ENCODE measurements at places on chromosomes 5 and 9.

GRCh38 chr9:70398145-70398556 is 16.3 kb downstream of the KLF9 start:
- no peak for DNase-seq

DNA sequence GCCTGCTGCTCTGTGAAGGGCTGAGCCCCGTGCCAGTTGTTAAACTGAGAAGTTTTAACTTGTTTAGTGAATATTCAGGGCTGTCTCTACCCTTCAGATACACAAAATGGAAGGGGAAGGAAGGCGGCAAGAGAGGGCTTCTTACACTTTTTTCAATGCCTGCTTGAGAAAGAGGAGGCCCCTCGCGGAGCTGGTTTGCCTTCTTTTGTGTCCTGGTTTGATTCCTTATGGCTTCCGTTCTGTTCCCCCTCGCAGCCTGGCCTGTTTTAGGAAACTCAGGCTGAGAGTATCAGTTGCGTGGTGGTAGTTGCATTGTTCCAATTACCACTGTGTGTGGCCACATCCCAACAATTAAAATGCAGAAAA is 1.0 kb downstream of the FAM53C start:
- DNase-seq, result no peak

DNA sequence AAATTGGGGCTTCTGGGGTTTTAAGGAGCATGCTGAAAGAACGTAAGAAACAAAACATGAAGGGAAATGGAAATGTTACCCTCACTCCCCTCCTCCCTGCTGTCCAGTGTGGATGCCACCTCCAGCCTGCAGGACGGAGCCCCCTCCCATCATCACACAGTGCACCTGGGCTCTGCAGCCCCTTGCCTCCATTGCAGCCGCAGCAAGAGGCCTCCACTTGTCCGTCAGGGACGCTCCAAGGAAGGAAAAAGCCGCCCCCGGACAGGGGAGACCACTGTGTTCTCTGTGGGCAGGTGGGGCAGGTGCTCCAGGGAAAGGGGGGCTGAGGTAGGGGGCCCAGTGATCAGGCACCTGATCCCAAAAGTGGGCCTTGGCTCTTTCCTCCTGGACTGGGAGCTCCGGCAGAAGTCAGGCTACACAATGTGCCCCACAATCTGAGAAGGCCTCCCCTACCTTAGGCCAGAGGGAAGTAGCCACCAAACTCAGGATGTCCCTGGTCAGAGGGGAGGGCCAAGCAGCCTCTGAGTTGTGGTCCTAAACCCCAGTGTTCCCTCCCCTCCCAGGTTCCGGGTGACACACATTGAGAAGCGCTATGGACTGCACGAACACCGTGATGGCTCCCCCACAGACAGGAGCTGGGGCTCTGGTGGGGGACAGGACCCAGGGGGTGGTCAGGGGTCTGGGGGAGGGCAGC is 2.7 kb downstream of the RELL2 start:
- no peak for DNase-seq

DNA sequence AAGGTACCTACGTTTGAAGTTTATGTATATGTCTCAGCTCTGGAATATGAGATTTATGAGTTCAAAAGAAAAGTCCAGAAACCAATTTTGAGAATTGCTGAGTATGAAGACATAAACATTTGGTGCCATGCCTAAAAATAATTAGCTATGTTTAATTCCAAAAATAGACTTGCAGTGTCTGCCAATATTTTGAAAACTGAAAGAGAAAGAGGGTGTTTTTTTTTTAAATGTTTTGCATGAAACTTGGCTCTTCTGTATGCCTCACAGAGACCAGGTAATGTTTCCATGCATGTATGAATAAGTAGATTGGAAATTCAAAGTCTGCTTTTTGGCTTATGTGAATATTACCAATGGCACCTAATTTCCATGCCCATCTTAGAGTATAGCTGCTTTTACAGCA is 634.4 kb upstream of the C9orf72 start:
- DNase-seq, result no peak

GRCh38 chr5:151248651-151249050 is 4.3 kb upstream of the GM2A start:
- DNase-seq, result no peak

GRCh38 chr5:125603321-125603720 is 819.9 kb upstream of the GRAMD2B start:
- DNase-seq, result no peak

GRCh38 chr9:37769306-37769705 is 15.6 kb downstream of the EXOSC3 start:
- DNase-seq, result no peak

GRCh38 chr5:125295405-125295872 is 549.0 kb upstream of the ZNF608 start:
- no peak for DNase-seq

GRCh38 chr5:74141053-74141452 is 499.5 kb downstream of the ENC1 start:
- peak; percentile 16 for DNase-seq

DNA sequence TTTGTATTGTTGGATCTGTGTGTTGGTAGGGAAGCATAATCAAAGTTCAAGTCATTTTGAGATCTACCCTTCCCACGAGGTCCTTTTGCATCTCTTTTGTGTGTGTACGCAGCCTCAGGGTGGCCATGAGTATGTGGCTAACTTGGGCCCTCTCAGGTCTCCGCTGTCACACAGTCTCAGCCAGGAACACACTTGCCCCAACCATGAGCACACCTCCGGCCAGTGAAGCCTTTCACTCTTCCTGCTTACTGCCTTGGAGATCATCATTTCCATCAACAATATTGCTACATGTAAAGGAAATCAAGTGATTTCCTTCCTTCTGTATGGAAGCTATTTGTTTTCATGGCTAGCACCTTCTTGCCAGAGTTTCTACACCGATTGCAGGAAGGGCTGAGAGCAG is 13.9 kb downstream of the ZNF346 start:
- no peak for DNase-seq

DNA sequence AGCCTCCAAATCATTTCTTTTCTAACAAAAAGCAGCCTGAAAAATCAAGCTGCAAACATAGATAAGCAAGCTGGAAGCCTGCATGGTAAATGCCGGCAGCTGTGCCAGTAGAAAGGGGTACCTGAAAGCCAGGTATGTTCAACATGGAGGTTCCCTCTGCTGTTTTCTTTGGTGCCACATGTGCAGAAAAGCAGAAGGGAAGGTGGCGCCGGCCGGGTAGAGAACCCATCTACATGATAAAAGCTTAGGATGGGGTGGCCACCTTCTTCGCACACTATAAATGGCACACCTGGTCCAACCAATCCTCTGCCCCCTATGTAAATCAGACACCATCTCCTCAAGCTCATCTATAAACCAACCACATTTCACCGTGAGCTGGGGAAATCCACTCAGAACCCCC is 268.9 kb upstream of the IRX2 start:
- DNase-seq, result no peak

DNA sequence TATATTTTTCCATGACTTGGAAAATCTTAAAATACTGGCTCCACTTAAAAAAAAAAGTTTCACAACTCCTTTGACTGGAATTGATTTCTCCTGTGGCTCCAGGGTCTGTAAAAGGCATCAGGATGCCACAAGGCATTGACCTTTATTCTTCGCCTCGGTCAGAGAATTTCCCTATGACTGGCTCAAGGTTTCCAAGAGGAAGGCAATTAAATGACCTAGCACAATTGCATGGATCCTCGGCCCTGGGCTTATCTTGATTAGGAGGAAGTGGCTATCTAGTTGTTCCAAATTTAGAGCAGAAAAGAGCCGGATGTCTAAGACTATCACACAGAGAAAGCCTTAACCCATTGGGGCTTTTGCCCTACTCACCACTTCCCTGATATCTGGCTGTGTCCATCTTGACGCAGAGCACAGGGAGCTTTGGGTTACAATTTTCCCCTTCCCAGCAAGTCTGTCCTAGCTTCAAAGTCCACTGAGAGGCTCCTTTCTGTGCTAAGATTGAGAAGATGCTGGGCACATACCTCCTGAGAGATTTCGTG is 56.9 kb upstream of the COL15A1 start:
- no peak for DNase-seq

DNA sequence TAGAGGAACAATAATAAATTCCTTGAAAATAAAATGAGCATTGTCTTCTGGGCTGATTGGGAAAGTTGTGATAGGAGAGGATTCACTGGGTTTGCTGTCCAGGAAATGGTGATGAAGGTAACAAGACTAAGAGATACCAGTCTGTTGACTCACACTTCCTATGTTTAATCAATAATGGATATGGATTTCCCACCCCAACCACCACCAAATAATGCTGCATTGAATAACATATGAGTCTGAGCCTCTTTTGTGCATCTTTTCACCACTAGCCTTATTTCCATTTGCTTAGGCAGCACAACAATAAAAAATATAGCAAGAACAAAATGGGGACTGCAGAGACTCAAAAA is 120.2 kb upstream of the NFIB start:
- DNase-seq, result no peak

- DNase-seq, result peak; percentile 4
Measured at GRCh38 chr5:115262011-115262320, 711 bp downstream of the PGGT1B start.

DNA sequence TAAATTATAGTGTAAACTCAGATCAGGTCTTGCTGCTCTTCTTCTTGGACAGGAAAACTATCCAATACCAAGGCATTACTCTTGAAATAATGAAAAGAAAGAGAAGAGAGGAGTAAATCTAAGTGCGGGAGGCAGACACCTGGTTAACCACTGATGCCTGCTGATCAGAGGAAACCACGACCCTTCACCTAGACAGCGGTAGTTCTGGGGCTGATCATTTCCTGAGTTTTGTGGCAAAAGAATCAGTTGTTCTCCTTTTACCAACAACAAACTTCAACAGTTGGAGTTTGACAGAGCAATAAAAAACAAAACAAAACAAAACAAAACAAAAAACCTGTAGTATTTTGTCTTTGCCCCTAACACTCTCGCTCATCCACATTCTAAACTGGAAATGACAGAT is 3.0 kb downstream of the RLN1 start:
- DNase-seq, result no peak

DNA sequence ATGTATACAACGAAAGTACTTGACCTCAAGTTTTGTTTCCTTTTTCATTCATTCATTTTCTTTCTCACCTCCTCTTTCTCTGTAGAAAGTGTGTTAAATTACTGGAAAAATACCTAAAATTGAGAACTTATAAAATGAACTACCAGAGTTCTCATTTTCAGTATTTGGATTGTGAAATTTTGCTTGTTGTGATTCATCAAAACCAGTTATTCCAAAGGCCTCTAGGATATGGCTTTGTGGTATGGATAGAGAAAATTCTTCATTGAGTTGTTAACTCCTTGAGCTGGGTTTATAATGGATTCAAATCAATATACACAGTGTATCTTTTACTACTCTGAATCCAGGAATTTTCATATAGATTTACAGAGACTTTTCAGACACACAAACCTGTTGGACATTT is 287.6 kb downstream of the KDM4C start:
- no peak for DNase-seq

GRCh38 chr5:93072831-93073459 is 508.1 kb downstream of the NR2F1-AS1 start:
- DNase-seq, result peak; percentile 23

DNA sequence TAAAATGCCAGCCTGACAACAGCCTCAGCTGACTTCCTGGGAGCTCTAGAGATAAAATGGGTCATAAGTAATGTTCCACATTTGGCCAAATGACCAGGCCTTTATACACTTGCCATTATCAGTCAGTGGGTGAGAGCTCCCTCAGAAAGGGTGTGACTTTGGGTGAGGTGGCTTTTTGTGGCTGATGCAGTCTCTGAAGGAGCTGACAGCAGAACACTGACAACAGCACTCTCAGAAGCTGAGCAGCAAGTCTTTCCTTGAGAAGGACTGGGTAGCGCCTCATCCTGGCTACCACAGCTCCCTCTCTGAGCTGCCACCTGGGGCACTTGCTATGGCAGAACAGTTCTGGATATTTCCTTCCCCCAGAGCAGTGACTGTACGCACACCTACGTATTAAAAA is 22.0 kb upstream of the GNAQ start:
- DNase-seq, result no peak

DNA sequence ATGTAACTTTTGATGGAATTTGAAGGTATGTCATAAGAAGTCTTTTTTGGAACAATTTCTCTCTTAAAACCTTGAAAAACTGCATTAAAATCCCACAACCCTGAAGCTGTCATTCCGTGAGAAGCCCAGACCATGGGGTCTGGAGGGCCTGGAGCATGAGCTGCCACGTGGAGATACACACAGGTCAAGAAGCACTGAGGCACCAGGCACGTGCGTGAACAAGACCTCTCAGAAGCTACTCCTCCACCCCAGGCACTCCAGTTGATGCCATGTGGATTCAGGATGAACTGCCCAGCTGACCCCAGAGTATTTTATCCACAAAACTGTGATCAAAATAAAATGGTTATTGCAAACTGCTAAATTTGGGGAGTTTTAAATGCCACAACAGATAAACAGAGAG is 227.5 kb upstream of the BRINP1 start:
- no peak for DNase-seq

DNA sequence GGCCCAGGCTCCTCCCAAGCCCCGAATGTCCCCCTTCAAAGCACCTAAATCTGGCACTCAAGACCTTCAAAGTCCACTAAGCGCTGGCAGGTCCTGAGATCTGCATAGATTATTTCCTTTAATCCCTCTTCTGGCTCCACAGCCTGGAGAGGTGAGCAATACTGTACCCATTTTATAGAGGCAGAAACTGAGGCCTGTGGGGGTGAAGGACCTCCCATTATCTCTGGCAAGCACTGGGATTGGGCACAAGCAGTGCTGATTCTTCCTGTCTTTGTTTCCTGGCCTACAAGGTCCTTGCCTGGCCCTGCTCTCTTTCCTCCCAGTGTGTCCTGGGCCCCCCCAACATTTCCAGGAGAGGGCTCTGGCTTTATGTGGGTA is 252.3 kb downstream of the PBX3 start:
- DNase-seq, result no peak

- no peak for DNase-seq
Measured at GRCh38 chr5:149379177-149379761, at the start of gene IL17B. Gene IL17B (minus strand): TSS chr5:149379292. CDS start chr5:149379225, 67 bp downstream.

- no peak for DNase-seq
Measured at GRCh38 chr5:135451581-135452320, 400 bp downstream of the TIFAB start.

GRCh38 chr9:134678666-134679443 is 37.3 kb downstream of the COL5A1 start:
- no peak for DNase-seq

DNA sequence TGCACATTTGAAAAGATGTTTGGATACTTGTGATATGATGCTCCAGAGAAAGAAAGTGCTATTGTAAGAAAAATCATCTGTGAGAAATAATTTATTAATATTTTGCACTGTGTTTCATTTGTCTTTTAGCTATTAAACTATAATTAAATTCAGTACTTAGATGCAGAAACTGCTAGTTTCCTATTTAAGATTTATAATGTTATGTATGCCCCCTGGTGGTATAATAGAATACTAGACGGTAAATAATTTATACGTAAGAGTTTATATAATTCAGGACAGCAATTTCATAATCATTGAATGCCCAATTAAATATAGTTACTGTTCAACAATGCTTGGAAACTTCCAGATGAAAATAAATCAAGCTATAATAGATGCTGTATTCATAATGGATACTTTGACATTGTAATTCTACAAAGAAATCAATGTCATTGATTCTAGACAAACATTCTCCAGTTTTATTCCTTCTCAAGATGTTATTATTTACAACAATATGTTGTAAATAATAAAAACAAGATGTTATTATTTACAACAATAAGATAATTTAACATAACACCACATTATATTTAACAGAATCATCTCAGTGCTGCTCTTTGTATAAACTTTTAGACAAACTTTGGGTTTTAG is 101.0 kb downstream of the TMEM232 start:
- DNase-seq, result no peak

Measured in Daoy (cell line).